Adipocyte (in vitro differentiated cells): ENCODE measurements at places on chromosomes 13 and 19.

- no peak for DNase-seq
Observed at GRCh38 chr19:42349378-42350107, 24.1 kb downstream of the MEGF8 start.

DNA sequence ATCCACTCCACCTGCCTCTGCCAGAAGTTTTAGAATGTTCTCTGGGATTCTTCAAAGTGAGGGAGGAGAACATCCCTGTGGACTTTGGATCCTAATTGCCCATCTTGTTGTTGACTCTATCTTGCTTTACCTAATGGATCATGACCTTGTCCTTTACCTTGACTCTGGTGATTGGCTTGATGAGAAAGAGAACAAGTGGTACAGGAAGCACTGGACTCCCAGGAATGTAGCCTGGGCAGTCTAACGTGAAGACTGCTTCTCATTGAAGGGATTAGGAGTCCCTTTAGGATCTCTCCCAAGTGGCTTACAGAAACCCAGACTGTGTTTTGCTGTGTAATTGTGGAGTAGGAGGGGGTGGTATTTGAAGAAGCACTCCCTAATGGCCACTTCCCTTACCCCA is 63.9 kb downstream of the SLC10A2 start:
- no peak for DNase-seq

DNA sequence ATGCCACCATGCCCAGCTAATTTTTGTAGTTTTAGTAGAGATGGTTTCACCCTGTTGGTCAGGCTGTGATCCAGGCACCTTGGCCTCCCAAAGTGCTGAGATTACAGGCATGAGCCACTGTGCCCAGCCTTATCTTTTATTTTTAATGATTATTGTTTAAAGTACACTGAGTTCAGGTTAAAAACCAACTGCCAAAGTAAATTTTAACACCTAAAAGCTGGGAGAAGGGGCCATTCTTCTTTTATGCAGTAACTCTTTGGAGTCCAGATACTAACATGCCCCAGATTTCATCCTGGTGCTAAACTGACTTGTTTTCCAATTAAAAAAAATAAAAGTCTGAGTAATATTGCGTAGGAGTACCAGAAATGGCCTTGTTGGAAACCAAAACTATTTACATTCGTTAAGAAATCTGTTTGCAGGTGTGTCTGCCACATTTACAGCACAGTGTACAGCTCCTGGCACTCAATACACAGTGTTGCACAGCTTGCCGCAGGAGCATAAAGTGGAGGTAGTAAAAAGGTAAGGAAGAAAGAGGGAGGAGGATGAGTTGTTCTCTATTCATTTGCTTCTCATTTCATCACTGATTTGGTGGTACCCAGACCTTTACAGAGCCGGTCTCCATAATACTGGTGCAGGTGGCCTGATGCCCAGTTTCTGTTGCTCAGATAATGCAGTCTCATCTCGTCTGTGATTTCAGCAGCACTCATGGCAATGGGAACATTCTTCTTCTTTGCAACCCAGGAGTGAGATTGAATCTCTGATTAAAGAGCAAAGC is 108.9 kb downstream of the PCCA start:
- DNase-seq = no peak

GRCh38 chr13:49654011-49654410 is 25.7 kb downstream of the ARL11 start:
- DNase-seq = no peak

GRCh38 chr19:48689449-48689848 is 6.3 kb upstream of the FUT2 start:
- DNase-seq = no peak
